NCI-H1092 treated with DMSO at 0.1 percent for 48 hours (cell line): ENCODE measurements at places on chromosomes 1 and 21.

- no peak for DNase-seq
These were observed 2.6 kb upstream of the NPPA start for GRCh38 chr1:11850156-11850555.

- no peak for DNase-seq
These were observed 181.2 kb upstream of the PKN2 start for GRCh38 chr1:88502886-88503285.

DNA sequence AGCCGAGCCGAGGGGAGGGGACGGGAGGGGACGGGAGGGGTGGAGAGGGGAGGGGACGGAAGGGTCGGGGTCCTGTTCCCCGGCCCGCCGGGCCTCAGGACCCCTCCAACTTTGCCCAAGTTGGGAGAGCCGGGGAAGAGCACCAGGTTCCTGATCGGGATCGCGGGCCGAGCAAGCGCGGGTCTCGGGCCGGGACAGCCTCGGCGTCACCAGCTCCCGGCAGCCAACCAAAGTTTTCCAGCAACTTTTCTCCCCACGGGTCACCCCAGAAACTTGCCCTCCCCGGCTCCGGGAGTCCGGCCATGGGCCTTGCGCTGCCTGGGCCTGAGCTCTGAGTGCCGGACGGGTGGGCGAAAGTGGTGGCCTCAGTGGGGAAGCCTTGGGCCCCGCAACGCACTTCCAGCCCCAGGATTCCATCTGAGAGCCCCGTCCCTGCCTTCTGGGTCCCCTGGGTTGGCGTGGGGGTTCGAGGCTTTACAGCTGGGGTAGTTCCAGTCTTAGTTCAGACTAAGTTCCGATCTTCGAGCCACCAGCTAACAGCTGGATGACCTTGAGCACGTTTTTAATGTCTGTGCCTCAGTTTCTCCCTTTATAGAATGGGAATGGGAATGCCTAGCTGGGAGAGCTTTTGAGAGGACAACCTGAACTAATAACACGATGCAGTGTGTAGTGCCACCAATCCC is 458 bp downstream of the ZC3H12A start:
- DNase-seq, result no peak

DNA sequence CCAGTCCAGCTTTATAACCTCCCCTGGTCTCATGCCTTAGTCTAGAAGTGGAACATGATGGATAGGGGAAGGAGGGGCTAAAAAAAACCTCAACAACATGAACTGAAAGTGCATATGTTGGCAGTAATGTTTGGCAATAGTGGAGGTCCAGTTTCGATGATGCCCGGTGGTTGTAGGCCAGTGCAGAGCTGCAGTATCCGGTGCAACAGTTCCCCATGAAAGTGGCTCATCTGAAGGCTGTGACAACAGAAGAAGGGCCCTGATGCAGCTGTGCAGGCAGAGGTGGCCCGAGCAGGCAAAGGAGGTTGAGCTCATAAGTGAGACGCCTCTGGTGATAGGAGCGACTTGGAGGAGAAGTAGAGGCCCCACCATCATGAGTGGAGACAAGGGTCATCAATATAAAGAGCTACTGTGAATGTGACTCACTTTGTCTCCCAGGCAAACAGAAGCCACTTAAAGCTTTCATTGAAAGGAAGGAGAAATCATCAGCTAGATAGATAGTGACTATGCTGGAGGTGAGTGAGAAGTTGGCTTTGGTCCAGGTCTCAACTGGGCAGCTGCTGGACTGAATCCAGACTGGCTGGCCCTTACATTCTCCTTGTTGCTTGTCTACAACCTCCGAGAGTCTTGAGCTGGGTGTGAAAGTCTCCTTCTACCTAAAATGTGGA is 10.2 kb upstream of the CREG1 start:
- DNase-seq, result peak; percentile 52

- peak; percentile 88 for DNase-seq
These were observed 19.7 kb downstream of the CDK18 start for GRCh38 chr1:205523891-205524793.

GRCh38 chr1:47325528-47325927 is 8.1 kb upstream of the CMPK1 start:
- DNase-seq, result no peak

DNA sequence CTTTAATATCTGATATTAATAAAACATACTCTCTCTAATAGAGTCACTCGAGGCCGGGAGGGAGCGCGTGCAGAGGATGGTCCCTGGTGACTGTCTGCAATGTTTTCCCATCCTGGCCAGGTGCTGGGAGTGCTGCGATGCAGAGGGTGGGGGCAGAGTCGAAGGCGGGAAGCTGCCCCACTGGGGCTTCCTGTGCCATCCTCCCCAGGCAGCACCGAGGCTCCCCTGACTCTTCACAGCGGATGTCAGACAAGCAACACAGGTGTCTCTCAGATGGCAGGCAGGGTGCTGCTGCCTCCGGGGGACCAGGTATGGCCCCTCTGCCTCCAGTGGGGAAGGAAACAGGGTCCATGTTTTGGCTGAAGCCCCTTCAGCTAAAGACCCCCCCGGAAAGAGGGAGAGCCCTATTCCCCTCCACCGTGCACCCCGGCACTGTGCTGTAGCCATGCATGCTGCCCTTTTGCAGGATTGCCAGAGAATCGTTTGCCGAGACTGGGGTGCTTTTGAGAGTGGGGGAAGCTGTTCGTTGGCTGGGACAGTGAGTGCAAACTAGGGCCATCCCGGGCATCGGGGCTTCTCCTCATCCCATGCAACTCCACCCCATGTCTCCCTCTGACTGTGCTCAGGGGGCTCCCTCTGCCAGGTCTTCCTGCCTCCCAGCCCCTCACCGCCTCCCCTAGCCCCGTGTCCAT is 32.1 kb upstream of the TTC34 start:
- no peak for DNase-seq

DNA sequence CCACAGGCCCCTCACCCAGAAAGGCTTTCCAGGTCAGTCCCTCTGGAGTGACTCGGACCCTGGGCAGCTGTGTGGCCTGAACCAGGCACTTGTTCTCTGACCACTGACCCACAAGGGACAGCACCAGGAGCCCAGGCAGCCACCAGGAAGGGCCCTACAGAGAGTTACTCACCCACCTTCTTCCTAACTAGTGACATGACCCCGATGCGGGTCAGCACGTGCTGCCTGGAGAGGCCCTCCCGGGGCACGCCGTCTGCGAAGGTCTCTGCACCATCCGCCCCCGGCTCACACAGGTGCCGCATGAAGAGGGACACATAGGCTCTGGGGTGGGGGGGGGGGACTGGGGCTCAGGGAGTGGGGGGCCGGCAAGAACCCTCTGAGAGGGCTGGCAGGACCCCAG is 55.8 kb downstream of the CHD5 start:
- no peak for DNase-seq

GRCh38 chr1:240100371-240100934 is 8.8 kb downstream of the FMN2 start:
- no peak for DNase-seq

DNA sequence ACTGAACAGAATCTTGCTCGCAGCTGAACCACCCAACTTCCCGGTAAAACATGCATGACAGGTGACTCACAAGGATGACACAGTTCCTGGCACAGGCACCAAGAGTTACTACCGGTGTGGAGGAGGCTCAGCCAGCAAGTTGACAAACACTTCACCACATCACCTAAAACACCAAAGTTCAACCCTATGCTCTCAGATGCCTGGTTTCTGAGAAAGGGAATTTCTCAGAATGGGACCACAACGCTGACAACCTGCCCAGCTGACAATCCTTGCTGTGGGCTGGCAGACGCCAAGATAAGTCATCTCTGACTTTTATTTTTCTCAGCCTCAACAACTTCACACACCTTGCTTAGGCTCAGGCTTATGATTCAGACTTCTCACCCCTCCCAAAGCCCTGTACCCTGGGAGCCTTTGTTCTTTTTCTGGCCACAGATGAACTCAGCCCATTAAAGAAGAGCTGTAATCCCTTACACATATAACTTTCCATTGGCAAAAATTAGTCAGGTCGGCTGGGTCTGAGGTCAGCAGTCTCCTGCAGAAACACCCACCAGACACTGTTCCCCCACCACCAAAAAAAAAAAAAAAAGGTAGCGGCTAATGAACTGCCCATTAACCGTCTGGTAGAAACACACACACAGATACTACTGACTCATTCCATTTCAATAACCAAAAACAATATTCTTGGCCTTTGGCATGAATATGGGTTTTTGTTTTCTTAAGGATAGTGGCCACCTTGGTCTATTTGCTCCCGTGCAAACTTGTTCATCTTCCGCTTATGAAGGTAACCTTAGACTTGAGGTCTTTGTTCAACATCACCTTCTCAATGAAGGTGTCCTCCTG is 10.8 kb upstream of the TIAM1 start:
- no peak for DNase-seq

GRCh38 chr1:85411567-85412305 is 53.2 kb downstream of the DDAH1 start:
- DNase-seq, result no peak

- DNase-seq, result no peak
These were observed 4.8 kb downstream of the CLDN8 start for GRCh38 chr21:30211071-30211470.
